Peyer's patch (tissue), 4 donors: ENCODE measurements at places on chromosomes 6 and 20.
A peak's percentile ranks its signal among the peaks of the same experiment; 100 is the strongest.

GRCh38 chr20:19688031-19688806 is 69.8 kb upstream of the RIN2 start:
- peak; percentile 25 for DNase-seq

DNA sequence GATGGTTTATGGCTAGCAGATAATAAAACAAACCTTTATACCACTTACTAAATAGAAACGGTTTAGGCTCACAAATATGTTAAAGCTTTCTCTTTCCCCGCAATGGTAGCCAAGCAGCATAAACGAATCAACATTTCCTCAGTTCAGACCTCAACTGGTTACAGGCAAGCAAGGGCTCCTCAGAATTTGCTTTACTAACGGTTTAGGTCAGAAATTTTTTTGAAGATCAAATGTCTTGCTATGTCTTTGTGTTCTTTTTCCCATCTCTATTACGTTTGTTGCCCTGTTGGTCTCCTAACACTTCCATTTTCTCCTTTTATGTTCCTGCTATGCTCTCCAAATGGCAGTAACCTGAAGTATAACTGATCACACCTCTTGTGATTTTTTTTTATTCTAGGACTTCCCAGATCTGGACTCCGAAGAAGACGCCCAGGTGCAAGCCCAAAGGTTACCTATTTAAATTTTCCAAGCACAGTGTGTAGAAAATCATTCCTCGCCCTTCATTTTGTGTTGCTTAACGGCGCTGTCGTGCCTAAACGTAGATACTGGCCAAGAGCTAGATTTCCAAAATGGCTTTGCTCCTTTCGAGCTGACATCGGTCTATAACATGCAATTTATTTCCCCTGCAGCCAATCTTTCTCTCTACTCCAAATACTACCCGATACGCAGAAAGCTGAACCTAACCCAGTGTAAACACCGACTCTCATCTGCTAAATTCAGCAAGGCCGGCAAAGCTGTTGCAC is 717 bp upstream of the ASF1A start:
- peak; percentile 28 for DNase-seq

GRCh38 chr6:35087361-35088280 is 53.5 kb downstream of the TCP11 start:
- peak; percentile 43 for DNase-seq

DNA sequence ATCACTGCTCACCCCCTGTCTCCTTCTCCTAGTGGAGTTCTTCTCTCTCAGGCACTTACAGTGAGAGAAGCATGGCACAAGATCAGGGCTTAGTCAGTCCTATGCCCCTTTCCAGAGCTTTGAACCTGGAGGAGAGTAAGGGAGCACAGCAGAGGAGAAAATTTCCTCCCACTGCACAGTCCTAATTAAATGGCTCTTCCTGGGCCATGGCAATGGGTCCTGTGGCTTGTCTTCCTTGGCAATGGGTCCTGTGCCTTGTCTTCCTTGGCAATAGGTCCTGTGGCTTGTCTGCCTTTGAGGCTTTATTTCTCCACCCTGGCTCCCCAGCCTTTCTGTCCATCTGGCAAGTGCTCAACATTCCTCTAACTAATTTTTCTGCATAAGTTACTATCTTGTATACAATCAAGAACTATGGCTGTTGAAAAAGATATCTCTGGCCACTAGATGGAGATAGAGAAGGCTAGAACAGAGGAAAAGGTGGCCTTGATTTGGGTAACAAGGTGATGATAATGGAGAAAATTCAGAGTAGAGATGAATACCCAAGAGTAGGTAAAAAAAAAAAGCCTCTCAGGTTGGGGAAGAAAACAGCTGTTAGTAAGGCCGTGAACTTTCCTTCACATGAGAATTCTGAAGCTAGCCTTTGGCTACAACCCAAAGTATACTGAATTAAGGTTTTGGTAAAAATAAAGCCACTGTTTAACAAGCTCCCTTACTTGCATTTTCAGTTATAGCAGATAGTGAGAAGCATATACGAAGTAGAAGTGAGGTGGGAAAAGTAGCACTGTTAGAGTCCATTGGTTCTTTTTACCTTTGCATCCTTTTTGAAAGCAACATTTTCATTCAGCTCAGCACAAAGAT is 504.9 kb downstream of the DOK5 start:
- no peak for DNase-seq

GRCh38 chr6:30066577-30067459 is at the start of gene PPP1R11:
PPP1R11 (plus strand) TSS chr6:30067198; CDS start chr6:30067411, 213 bp downstream.
- peak; percentile 99 for DNase-seq

DNA sequence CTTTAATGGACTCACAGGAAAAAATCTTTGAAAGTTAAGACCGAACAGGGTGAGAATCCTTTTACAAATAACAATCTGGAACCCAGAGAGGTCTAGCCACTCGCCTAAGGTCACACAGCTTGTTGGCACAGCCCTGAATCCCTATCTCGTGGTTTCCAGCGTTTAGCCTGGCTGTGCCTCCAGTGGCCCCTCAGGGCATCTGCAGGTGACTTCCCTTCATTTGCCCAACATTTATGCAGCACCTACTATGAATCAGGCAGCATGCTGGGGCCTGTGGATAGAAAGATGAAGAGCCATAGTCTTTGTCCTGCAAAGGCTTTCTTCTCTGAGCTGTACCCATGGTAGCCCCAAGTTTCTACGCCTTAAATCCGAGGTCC is 2.6 kb upstream of the NR2E1 start:
- DNase-seq = no peak

DNA sequence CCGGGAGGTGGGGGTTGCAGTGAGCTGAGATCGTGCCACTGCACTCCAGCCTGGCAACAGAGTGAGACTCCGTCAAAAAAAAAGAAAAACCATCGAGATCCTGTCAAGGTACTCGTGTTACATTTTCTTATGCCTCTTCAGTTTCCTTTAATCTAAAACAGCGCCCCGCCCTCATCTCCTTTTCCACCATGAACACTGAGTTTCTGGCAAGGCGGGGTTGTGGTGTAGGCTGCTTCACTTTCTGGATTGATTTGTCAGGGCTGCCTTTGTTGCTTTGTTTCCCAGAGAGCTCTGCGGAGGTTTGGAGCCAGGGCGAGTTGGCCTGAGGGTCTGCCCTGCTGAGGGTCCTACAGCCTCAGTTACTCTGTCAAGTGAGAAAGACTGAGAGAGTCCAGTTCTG is 8.9 kb downstream of the ITPR3 start:
- DNase-seq = no peak

GRCh38 chr6:67643281-67643680 is 991.8 kb upstream of the ADGRB3 start:
- no peak for DNase-seq

DNA sequence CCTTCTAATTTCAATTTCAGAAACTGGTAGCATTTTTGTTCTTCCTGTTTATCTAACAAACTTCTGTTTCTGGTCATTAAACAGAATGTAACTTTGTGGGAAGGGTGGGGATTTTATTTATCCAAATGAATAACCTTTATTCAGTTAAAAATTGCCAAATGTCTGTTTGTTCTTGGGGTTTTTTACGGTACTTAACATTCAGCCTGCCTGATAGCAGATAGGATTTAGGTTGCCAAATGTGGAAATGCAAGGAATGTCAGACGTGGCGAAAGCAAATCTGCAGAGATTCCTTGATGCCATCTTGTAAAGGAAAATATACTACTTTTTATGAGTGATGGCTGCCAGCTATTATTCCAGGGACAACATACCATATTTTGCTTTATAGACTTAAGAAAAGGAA is 95.7 kb downstream of the LYRM2 start:
- DNase-seq = no peak

DNA sequence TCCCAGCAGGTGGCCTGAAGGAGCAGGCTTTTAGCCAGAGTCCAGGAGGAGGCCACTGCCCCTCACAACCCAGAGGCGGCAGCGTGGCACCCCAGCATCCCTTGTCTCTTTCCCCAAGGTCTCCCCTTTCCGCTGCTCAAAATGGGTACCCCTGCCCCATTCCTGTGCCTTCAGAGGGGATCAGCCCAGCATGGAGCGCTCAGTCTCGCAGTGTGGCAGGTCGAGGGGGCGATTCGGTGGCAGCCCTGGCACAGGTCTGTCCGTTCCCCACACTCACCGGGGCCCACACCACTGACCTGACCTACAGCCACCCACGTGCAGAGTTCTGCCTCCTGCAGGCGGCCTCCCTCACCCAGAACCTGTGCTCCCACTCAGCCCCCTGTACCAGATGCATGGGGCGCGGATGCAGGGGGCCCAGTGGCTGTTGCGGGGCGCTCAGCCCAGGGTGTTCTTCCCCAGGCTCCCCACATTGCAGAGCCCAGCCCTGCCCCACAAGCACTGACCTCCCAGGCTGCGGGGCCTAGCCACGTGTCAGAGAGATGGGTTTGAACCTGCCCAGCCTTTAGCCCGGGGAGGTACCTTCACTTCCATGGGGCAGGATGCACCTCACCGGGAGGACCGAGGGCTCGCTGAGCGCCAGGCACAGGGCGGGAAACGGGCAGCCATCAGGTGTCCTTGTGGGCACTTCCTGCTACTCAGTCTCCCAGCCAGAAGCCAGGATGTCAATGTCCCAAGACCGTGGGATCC is 41.8 kb downstream of the DSTN start:
- DNase-seq = peak; percentile 59
